ENCODE measurements at places on chromosomes 5 and 9. TPM values are rescaled to one million over a fixed set of nuclear protein-coding genes. Genes with fewer than 3 reads are reported as not detected.

DNA sequence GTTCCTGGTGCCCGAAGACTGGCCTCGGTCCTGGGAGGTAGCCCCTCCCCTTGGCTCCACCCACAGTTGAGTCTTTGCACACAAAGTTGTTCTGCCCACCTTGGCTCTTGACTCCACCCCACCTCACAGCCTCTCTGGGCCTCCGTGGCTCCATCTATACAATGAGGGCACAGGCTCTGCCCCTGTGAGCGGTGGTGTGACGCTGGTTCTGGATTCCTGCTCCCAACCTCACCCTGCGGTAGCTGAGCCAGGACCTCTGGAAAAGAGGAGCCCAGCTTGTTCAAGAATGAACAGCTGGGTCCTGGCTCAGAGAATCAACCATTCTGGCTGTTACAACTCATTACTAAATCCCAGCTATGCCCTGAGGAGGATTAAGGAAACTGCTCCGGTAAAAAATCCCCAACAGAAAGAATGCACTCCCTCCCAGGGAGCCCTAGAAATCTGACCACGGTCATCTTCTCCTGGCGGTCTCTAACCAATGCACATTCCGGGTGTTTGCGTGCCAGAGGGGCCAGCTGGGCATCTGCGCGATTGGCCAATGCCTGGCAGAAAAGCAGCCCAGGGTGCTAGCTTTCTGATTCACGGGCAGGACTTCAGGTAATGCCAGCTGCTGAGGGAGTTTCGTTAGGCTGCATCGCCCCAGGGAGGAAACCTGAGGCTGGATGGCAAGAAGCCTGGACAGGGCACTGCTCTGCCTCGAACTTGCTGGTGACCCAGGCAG is 9.9 kb upstream of the GRHPR start:
- no peak overlapping the region for H3K4me3 ChIP-seq
- no peaks in the 10 kb centered on the region for H3K27me3 ChIP-seq
- H3K4me1 ChIP-seq: peaks cover 6% of the 10 kb centered on the region
- H3K36me3 ChIP-seq: no peaks in the 10 kb centered on the region
- DNase-seq: no peak

Gene LRRTM2
- 0.38 TPM for total RNA-seq

- H3K4me3 ChIP-seq: peak overlapping the region; percentile 78
- DNase-seq: peak; percentile 65
- H3K27ac ChIP-seq: peak overlapping the region; percentile 99
Observed at GRCh38 chr9:136544548-136544963, 1.3 kb downstream of the NOTCH1 start.

Gene OR1B1
- 0.29 TPM for total RNA-seq

Gene TRIM7
- 5.7 TPM for total RNA-seq

Gene ORM2
- total RNA-seq: 3.4 TPM

- no peaks in the 10 kb centered on the region for H3K36me3 ChIP-seq
- peaks cover 19% of the 10 kb centered on the region for H3K4me1 ChIP-seq
- no peak for DNase-seq
- no peaks in the 10 kb centered on the region for H3K27me3 ChIP-seq
Observed at GRCh38 chr5:95727764-95728191, 3.4 kb upstream of the RHOBTB3 start.

GRCh38 chr9:97807681-97808080 is 45.3 kb upstream of the FOXE1 start:
- H3K36me3 ChIP-seq: no peaks in the 10 kb centered on the region
- no peak overlapping the region for H3K4me3 ChIP-seq
- peaks cover 13% of the 10 kb centered on the region for H3K4me1 ChIP-seq
- peaks cover 6% of the 10 kb centered on the region for H3K27me3 ChIP-seq

DNA sequence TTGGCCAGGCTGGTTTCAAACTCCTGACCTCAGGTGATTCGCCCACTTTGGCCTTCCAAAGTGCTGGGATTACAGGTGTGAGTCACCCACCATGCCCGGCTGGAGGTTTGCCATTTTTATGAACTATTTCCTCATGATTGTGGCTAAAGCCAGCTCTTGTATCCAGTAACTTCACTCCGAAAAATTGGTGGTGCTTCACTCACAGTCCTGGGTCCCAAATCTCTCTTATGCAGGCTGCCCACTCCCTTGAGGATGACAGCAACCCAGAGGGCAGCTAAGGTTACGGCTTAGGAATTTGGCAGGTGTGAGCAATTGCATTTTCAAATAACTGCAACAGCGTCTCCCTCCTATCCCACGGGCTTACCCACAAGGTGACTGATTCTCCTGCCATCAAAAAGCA is 23.4 kb upstream of the FUBP3 start:
- no peak overlapping the region for H3K4me3 ChIP-seq
- no peak for DNase-seq
- H3K27ac ChIP-seq: no peak overlapping the region
- H3K4me1 ChIP-seq: no peaks in the 10 kb centered on the region
- H3K27me3 ChIP-seq: no peaks in the 10 kb centered on the region
